ENCODE measurements at places on chromosomes 13 and 19.

DNA sequence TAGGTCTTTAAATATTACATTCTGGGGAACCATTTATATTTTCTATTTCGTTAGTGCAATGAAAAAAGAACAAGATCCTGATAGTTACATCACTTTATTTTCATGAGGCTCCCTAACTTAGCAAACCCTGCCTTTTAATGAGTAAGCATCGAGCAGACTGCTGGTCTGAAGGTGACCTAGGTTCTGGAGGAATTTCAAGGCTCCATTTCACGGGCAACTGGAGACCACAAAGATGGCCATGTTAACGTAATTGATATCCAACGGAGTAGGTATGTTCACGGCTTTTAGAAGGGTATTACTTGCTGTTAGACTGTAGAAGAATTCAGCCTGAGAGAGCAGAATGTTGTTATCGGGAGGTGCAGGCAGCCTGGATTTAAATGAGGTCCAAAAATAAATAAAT lies 1597.6 kb downstream of the EFNB2 start:
- no peak for DNase-seq

DNA sequence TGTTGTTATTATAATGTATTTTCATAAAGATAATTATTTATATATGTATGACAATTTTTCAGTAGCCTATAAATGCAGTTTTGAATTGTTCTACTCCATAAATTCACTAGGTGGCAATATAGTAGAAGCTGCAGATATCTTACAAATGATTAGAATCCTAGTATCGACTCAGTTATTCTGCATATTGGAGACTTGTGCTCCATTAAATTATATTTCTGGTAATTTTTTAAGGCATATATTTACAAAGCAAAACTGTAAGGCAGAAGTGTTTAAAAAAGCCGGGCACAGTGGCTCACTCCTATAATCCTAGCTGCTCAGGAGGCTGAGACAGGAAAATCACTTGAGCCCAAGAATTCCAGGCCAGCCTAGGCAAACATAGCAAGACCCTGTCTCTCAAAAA lies 58.7 kb downstream of the DPY19L3 start:
- no peak for DNase-seq

GRCh38 chr13:78012046-78012445 lies 93.4 kb upstream of the EDNRB start:
- DNase-seq = no peak

DNA sequence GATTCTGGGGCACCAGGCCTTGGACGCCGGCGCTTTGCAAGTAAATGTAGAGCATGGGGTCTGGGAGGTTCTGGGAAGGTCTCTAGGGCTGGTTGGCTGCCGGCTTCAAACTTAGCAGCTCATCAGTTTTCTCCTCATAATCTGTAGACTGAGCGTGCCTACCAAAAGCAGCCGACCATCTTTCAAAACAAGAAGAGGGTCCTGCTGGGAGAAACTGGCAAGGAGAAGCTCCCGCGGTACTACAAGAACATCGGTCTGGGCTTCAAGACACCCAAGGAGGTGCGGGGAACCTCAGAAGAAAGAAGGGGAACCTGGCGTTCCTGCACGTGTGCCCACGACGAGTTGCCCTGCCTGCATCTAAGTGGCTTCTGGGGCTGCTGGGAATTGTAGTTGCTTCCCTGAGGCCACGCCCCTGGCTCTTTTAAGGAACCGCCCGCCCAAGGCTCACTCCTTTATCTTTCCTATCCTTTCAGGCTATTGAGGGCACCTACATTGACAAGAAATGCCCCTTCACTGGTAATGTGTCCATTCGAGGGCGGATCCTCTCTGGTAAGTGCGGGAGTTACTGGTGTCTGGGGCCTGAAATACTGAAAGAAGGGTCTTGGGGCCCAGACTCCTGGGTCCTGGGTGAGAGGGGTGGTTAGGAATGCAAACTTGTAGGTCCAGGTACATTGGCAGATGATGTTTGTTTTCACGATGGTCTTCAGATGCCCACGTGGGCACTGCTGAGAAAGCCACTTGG lies 984 bp downstream of the RPS11 start:
- DNase-seq = peak; percentile 68

DNA sequence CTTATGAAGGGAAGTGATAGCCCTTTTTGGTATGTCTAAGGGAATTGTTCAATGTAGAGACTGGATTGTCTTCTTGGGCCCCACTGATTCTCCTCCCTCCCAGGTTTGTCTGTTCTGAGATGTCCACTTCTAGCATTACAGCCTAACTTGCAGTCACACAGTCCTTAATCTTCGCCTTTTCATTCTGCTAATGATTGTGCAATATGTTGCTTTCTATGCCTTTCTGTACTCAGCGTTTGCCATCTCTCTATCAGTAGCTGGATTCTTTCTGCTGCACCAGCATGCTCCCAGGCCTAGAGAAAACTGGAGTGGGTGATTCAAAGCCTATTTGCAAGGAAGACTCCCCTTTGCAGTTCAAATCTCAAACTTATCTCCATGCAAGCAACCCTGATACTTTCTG lies 307.5 kb upstream of the DACH1 start:
- DNase-seq = no peak

GRCh38 chr13:114038211-114038613 lies 64.3 kb upstream of the C13orf46 start:
- no peak for DNase-seq

DNA sequence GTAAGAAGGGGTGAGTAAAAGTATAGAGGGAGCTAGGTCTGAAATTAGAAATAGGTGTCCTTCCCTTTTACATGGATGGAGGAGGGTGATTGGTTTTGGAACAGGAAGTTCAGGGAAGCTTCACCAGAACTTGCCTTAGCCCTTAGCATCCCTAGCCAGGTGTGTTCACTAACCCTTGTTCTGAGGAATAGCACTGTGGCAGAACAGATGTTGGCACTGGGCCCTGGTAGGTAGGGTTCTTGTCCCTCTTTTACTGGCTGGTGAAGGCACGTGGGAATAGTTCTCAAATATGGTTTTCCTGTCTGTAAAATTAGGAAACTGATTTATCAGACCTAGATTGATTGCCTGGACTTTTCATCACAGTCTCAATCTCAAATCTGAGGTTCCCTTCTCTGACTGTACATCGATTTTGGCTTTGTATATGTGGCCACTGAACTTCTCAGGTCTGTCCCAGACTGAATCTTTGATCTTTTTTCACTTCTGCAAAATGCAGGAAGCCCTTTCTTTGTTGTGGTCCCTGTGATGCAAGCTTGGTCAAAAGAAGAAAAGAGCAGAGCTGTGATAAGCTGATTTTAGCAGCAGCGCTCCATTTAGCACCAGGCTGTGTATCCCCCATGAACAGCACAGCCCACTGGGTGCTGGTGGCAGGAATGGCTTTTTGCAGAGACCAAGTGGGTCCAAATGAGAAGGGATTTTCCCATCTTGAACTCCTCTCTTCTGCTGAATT lies 86.2 kb upstream of the HTR2A start:
- DNase-seq = no peak

DNA sequence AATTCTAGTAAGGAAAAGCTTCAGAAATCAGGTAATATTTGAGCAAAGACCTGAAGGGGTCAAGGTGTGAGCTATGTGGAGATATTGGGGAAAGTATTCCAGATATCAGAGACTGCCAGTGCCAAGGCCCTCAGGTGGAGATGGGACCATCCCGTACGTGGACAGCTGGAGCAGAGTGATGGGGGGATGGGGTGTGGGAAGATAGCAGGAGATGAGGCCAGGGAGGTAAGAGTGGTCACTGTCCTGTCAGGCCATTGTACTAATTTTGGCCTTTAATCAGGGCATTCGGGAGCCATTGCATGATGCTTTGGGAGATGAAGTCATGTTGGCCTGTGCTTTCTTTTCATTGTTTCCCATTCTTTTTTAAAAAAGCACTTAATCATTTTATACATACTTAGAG lies 13.1 kb upstream of the GPR18 start:
- DNase-seq = peak; percentile 68

DNA sequence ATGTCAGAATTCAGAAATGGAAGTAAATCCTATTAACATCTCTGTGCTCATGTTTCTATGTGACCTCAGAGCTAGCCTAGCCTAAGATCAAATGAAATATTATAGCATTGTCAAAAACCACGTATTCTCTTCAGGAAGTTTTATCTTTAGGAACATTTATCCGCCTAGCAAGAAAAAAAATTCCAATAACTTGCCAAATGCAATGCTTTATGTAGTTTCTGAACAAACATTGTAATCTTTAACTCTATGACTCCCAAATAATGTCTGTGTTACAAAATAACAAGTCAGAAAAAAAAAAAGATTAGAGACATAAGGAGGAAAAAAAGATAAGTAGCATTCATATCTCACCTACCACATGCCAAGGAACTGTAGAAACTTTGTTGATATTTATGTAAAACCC lies 18.4 kb upstream of the IPO5 start:
- no peak for DNase-seq

DNA sequence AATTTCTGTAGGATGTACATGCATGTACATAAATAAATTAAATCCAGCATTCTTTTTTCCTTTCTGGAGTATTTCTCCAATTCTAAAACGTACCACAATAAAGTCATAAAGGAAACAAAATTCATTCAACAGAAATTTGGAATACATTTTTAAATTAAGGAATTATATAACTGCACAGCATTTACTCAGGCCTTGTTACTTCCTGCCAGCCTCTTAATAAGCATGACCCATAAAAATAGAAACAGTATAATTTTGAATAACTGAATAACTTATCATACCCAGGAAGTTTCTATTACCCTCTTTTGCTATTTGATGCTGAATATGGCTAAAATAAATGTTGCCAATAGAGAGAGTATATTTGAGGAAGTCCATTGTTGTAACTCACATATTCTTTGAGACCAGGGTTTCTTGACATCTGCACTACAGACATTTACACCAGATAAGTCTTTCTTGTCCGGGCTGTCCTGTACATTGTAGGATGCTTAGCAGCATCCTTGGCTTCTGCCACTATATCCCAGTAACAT lies 178.2 kb downstream of the KLF12 start:
- no peak for DNase-seq

GRCh38 chr19:53553865-53554791 lies 16.2 kb downstream of the ZNF331 start:
- peak; percentile 82 for DNase-seq

Data from SJSA1 (cell line).